ENCODE measurements at places on chromosomes 5 and 9. TPM values are rescaled to one million over a fixed set of nuclear protein-coding genes. Genes with fewer than 3 reads are reported as not detected.

HEXB gene
- total RNA-seq = 335 TPM

SHOC1 gene
- under 0.01 TPM for total RNA-seq

PCDHB13 gene
- under 0.01 TPM for total RNA-seq

CNTNAP3B gene
- total RNA-seq = 1.2 TPM

BSPRY gene
- not detected for total RNA-seq

ADGRV1 gene
- total RNA-seq = 0.50 TPM

SPINK5 gene
- not detected for total RNA-seq

PTCD2 gene
- 14.4 TPM for total RNA-seq

FAM240B gene
- total RNA-seq = not detected

SYK gene
- total RNA-seq = not detected

FOXD4L6 gene
- total RNA-seq = not detected

NR2F1-AS1 gene
- total RNA-seq = 31.4 TPM

COL15A1 gene
- 12.6 TPM for total RNA-seq

ABLIM3 gene
- 23.1 TPM for total RNA-seq

PTGS1 gene
- 67.8 TPM for total RNA-seq

CCDC152 gene
- 5.8 TPM for total RNA-seq

FOXD4L3 gene
- not detected for total RNA-seq
